ENCODE measurements at places on chromosomes 5 and 9.

DNA sequence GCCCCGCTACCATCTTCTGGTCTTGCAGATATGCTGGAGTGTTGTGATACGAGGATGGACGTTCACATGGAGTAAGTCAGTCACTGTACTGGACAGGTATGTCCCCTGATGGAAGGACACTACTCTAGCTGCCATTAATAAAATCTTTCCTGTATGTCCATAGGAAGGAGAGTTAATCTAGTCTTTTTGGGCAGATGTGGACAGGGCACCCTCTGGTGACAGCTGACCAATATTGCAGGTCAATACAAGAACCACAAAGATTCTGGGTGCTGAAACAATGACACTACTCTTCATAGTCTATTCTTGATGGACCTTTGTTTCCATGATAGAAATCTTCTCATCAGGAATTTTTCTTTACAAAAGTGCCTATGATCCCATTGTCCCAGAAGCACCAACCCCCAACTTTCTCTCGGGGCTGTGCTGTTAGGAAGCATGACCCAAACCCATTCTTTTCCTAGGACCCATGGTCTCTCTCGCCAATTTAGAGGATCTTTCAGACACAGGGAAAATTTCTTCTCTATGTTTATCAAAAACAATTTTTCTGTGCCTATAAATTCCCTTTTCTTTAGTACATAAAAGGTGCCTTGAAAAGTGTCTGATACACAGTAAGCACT, 376.9 kb downstream of the DTWD2 start:
- peak; percentile 3 for DNase-seq

DNA sequence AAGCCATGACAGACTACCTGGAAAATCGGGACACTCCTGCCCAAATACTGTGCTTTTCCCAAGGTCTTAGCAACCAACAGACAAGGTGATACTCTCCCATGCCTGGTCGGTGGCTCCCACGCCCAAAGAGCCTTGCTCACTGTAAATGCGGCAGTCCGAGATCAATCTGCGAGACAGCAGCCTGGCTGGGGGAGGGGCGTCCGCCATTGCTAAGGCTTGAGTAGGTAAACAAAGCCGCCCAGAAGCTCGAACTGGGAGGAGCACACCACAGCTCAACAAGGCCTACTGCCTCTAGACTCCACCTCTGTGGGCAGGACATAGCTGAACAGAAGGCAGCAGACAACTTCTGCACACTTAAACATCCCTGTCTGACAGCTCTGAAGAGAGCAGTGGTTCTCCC, 272.1 kb upstream of the CCNG1 start:
- DNase-seq: no peak

GRCh38 chr5:174608631-174609097, 115.7 kb upstream of the MSX2 start:
- no peak for DNase-seq

- DNase-seq: peak; percentile 41
These were observed 604.5 kb upstream of the KLF4 start for GRCh38 chr9:108093773-108094675.

GRCh38 chr5:130425424-130425823, 521.2 kb downstream of the CHSY3 start:
- no peak for DNase-seq

DNA sequence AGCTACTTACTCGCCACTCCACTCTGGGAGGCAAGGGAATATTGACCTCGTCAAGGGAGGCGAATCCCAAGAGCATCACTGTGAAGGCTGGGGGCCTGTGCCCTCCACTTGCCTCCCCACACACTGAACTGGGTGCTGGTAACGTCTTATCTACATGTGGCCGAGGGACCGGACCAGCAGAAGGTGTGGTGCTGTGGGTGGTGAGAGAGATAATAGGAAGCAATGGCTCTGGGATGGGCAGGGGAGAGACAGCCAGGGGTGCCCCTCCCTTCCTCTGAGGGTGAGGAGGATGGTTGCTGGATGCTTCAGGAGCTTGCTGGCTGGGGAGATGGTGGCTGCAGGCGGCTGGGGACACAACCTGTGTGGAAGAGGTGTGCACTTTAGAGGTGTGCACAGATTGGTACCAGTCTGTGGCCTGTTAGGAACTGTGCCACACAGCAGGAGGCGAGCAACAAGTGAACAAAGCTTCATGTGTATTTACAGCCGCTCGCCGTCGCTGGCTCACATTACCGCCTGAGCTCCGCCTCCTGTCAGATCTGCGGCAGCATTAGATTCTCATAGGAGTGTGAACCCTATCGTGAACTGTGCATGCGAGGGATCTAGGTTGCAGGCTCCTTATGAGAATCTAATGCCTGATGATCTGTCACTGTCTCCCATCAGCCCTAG, 100.3 kb downstream of the ENTREP1 start:
- DNase-seq: no peak

DNA sequence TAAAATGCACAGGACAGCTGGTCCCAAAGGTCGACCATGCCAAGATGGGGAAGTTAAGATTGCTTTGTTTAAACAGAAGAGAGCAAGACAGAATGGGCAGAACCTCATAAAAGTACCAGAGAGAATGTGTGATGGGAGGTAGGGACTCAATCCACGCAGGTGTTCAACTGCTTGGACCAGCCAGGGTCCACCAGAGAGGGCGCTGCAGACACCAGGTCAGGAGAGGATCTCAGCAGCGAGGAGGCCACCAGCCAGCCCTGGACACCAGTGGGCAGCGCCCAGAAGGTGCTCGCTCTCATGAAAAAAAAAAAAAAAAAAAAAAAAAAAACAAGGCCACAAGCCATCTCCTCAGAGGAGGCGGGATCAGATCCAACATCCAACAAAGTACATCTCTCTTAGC, 81.8 kb downstream of the SHC3 start:
- DNase-seq: no peak

GRCh38 chr5:116626272-116626723, 51.7 kb upstream of the SEMA6A start:
- peak; percentile 50 for DNase-seq

GRCh38 chr9:116319480-116319879, 165.9 kb downstream of the PAPPA start:
- no peak for DNase-seq

DNA sequence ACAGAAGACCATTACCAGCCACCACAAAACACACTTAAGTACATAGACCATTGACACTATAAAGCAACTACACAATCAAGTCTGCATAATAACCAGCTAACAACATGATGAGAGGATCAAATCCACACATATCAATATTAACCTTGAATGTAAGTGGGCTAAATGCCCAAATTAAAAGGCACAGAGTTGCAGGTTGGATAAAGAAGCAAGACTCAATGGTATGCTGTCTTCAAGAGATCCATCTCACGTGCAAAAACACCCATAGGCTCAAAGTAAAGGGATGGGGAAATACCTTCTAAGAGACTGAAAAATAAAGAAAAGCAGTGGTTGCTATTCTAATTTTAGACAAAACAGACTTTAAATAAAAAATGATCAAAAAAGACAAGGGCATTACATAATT, 113.6 kb upstream of the CD180 start:
- no peak for DNase-seq

DNA sequence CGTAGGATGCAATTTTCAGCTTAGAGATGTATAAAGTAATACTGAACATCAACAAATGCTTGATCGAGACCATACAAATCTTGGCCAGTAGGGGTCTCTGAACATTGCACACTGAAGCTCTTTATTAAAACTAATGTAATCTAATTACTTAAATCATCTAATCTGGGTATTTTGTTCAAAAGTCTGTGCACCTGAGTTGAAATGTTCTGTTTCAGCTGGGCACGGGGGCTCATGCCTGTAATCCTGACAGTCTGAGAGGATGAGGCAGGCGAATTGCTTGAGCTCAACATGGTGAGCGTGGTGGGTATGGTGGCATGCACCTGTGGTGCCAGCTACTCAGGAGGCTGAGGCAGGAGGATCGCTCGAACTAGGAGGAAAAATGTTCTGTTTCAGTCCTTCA, 41.0 kb downstream of the ESM1 start:
- DNase-seq: peak; percentile 72

- no peak for DNase-seq
These were observed 9.3 kb downstream of the NINJ1 start for GRCh38 chr9:93124793-93125192.

DNA sequence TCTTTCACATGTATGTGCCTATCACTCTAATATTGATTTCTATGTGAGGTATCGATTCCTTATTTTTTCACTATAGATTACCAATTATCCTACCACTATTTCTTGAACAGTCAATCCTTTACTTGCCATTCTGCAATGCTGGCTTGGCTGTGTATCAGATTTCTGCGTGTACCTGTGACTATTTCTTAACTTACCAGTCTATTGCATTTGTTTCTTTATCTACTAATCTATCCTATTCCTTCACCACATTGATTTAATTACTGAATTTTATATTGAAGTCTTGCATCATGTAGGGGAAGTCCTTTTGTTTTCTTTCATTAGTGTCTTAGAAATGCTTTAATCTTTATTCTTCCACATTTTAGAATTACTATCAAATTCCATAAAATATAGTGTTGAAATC, 684.8 kb downstream of the LRRC70 start:
- peak; percentile 75 for DNase-seq

DNA sequence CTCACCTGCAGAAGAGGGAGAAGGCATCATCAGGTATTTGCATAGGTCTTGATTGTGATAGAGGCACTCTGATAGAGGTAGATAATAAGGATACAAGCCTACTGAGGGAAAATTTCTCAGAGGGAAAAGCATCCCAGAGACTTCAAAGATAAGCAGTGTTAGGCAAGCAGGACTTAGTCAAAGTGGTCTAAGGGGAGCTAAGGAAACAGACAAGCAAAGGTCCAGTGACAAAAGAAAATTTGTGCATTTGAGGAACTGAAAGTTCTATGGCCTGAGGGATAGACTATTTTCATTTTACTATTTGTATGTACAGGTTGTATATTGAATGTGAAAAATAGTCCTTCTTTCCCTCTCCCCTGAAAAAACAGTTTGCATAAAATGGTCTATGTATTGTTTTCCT, 27.4 kb downstream of the OXCT1 start:
- DNase-seq: no peak

- DNase-seq: peak; percentile 74
These were observed at the start of gene SEPTIN8 for GRCh38 chr5:132777209-132778069. Gene SEPTIN8 (minus strand): TSS chr5:132777239. CDS start chr5:132777137, 102 bp downstream.

DNA sequence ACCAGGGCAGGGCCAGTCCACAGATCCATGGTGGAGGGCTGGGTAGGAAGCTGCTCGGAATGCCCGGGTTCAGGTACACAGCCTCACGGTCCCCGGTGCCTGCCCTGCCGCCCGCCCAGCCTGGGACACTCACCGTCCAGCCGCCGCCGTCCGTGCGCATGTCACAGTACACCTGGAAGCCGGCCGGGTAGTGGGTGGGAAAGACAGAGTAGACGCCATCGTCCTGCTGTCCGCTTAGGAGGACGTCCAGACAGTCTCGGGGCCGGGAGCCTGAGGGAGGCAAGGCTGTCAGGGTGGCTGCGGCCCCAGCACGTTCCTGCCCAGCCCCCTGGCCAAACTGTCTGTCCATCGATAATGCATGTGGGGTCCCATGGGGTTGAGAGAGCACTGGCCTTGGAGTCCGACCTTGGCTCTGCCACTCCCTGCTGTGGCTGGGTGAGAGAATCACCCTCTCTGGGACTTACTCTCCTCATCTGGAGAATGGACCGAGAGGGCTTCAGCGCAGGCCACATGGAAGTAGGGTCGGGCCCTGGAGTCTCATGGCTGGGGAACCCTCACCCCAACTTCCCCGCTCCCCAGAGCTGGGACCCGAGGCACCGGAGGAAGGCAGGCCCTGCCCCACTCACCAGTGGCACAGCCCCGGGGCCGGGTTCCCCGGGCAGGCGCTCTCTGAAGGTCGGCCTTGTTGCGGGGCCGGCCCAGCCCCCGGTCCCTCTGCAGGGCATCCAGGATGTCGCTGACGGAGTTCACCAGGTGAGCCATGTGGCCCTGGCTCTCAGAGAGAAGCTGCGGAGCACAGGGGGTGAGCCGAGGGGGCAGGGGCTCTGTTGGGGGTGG, 15.2 kb downstream of the FIBCD1 start:
- DNase-seq: no peak

- peak; percentile 65 for DNase-seq
These were observed 583.5 kb upstream of the TUSC1 start for GRCh38 chr9:26261503-26262330.

DNA sequence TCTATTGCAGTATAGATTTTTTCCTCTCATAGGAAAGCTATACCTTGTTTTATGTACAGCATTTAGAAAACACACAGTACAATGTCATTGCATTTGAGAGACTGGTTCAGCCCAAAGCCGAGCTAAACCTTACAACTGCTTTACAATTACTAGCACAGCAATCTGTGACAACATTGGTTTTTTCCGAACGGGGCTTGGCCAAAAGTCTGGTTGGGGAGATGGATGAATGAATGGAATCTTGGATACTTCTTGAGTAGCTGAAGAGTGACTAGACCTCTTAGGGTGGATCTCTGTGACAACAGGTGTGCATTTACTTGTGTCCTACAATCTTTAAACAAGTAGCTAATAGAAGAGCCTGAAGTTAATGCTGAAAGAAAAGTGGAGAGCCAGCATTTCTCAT, 1.2 kb downstream of the SGCD start:
- no peak for DNase-seq

- no peak for DNase-seq
These were observed 193.5 kb upstream of the HAPLN1 start for GRCh38 chr5:83914199-83914598.

- no peak for DNase-seq
These were observed 71.4 kb downstream of the DCP2 start for GRCh38 chr5:113047733-113048652.

- DNase-seq: peak; percentile 83
These were observed 364.6 kb upstream of the TRPC7 start for GRCh38 chr5:136729901-136730355.

DNA sequence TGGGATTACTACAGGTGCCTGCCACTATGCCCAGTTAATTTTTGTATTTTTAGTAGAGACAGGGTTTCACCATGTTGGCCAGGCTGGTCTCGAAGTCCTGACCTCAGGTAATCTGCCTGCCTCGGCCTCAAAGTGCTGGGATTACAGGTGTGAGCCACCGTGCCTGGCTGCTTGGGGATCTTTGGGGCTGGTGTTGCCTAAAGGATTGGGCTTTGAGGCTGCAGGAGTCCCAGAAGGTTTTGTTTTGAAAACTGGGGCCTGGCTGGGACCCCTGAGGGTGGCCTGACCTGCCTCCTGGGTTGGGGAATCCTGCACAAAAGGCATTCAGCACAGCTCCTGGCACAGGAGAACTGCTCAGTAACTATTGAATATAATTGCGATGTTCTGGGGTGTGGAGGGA, 25.1 kb upstream of the SHB start:
- no peak for DNase-seq

GRCh38 chr5:72956324-72957140, 691 bp downstream of the FCHO2 start:
- peak; percentile 33 for DNase-seq

All from foreskin fibroblast (primary cell).